Activated gamma-delta T cell (primary cell): ENCODE measurements at places on chromosomes 2 and 18.

- DNase-seq: no peak
These were observed 25.7 kb downstream of the ADI1 start for GRCh38 chr2:3493615-3494007.

DNA sequence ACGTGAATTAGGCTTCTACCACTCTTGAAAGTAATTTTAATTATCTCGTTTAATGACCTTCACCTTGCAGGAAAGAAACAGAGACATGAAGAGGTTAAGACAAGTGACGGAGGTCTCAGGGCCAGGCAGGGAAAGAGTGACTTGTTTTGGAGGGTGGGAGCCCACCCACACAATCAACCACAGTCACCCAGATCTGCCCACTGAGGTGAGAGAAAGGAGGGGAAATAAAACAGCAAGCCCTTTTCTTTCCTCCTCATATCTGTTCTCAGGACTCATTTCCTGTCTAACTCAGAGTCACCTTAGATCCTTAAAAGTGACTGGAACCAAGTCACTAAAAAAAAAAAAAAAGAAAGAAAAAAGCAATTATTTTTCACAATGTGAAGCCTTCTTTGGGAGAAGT lies 26.8 kb downstream of the ATP8B1 start:
- no peak for DNase-seq

GRCh38 chr2:237636578-237636977 lies 9.2 kb downstream of the LRRFIP1 start:
- no peak for DNase-seq

DNA sequence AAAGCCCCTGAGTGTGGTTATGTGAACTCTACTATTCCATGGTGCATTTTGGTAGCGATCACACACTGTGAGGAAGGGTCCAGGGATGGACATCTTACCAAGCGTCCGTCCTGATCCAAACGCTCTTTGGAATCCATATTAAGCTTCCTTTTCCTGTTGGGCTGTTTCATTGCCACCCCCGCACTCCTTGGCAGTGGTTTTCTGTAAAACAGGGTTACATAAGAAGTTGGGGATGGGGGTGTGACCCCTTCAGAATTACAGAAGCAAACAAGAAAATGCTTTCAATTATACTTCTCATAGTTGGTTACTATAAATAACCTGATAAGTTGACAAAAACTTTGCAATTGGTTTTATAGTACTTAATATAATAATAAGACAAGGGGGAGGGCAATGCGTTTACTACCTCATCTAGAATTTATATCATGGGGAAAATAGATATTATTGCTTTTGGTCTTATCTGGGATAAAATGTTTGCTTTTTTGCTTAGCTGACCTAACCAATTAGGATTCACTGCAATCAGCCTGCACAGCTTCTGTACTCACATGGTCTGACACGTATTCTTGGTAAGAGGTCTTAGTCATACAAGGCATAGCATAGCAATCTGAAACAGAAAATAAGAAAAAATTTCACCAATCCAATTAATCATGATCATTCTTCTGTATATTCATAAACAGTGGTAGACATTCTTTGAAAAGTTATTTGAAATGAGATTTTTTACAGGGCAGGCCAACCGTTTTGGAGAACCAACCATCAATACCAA lies 103.1 kb downstream of the L3MBTL4 start:
- DNase-seq: no peak

DNA sequence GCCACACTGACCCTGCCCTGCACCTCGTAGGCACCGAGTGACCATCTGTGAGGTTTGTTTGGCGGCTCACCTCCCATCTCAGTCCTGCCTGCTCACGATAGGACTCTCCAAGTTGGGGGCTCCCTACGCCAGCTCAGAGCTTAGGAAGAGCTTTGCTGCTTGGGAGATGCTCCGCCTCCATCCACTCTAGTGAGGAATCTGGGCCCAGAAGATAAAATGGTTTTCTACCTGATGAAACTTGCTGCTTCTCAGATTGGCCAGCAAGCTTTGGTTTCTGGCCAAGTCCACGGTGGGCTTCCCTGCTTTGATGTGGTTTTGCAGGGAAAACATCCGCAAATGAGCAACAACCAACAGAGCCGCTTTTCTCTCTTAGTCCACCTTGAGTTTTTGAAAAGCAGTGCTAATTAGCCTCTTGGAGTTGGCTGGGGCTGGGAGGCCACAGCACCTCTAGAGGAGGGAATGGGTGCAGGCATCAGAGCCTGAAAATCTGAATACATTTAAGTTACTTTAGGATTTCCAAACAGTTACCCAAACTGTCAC lies 42.2 kb downstream of the THNSL2 start:
- DNase-seq: no peak

DNA sequence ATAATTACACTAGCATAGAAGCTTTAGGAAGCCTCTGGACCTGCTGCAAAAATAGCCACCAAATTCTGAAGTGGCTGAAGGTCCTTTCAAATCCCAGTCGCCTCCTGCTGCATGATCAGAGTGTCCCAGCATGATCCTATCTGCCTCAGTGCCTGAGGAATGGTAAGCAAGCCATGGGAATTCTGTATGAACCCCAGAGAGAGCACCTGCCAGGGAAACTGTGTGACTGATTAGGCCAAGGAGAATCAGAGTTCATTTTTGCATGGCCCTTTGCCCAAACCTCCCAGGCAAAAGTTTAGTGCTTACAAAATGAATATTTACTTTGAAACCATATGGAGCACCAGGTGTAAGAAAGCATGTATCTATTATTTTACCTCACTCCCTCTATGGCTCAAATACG lies 221.4 kb downstream of the ARL4C start:
- DNase-seq: no peak
